SIG-M5 (cell line): ENCODE measurements at places on chromosomes 11 and 22.
A peak's percentile ranks its signal among the peaks of the same experiment; 100 is the strongest.

- DNase-seq: no peak
Observed at GRCh38 chr11:16584569-16584968, 153.9 kb upstream of the C11orf58 start.

- DNase-seq: no peak
Observed at GRCh38 chr11:113906038-113906437, 1.4 kb downstream of the HTR3B start.

DNA sequence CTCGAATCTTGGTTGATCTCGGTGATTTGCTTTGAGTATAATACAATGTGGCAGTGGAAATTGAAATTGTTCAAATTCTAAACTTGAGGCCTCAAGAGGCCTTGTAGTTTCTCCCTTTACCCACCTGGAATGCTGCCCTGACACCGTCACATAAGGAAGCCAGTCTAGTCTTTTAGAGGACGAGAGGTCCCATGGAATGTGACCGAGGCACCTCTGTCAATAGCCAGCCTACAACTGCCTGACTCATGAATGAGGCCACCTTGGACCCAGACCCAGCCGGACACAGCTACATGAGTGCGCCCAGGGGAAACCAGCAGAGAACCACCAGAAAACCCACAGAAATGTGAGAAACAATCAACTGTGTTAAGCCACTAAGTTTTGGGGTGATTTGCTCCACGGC, 52.5 kb downstream of the RPL27A start:
- DNase-seq: no peak

GRCh38 chr22:17861909-17862308, 87.6 kb upstream of the BID start:
- DNase-seq: no peak

GRCh38 chr11:17351510-17352176, at the start of gene NCR3LG1:
NCR3LG1 (plus strand) TSS chr11:17351800; CDS start chr11:17351970, 170 bp downstream.
- DNase-seq: peak; percentile 11

DNA sequence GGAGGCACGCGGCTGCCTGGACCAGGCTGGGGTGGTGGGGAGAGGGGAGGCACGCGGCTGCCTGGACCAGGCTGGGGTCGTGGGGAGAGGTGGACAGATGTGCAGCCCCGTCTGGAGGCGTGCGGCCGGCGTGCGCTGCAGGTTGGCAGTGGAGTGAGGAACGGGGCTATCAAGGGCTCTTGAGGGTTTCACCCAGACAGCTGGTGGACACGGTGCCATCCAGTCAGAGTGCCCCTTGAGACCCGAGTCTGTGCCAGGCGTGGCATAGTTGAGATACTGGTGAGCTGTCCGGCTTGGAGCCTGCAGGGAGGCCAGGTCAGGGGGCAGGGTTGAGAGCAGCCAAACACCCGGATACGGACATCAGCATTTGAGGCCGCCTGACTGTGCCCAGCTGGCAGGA, 1.5 kb upstream of the GRAMD4 start:
- no peak for DNase-seq

DNA sequence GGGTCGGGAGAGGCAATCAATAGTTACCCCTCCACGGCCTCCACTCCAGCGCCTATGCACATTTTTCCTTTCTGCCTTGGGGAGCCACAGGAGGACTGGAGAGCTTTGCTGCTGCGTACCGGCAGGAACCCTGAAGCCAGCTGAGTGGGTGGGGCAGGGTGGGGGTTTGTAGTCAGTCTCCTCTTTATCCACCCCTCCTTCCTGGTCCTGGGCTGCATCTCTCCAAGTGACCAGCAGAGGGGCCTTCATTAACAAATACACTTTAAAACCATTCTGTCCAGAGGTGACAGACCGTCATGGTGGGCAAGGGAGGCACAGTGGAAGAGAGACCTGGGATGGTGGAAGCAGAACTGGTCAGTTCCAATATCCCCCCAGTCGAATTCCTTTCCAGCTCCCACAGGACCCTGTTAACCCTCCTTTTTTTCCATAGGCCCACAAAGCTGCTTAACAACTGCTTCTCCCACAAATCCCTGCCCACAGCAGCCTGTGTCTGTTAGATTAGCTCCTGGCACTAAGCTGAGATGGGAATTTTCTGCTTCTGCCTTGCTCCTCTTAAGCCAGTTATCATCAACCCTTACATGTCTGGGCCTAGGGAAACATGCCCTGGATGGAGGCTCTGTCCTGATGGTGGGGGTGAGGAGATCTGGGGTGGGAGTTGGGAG, 3.9 kb upstream of the ABCG4 start:
- no peak for DNase-seq
